Colonic mucosa (tissue), 4 donors: ENCODE measurements at places on chromosomes 5 and 9.

DNA sequence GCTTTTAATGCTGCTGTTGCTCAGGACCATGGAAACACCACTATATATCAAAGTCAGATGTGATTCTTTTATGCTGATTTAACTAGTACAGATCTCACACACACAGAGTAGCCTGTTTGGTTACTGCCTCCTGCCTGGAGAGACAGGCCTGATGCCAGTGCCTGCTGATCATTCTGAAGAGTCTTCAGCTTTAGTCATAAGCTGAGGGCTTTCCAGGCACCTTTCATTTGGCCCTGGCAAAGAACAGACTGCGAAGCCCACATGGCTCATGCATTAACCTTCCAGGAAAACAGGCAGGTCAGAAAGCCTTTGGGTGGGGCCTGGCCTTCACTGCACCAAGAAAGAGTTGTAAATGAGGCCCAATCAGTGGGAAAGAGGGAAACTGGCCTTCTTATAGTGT lies 144.7 kb downstream of the SAXO1 start:
- peak; percentile 34 for DNase-seq

DNA sequence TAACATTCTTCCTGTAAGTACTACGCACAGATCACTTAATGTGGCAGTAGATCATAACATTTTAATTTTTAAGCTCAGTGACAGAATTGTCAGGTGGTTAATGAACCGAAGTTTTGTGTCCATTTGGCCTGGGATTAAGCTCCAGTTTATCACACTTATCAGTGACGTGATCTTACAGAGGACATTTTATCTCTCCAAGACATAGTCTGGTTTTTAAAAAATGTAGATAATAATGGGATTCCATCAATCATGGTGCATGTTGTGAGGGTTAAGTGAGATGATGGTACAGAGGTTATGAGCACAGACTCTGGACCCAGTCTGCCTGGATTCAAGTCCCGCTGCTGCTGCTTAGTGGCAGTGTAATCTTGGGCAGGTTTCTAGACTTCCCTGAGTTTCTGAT lies 66.0 kb upstream of the ZFAND5 start:
- DNase-seq: no peak

DNA sequence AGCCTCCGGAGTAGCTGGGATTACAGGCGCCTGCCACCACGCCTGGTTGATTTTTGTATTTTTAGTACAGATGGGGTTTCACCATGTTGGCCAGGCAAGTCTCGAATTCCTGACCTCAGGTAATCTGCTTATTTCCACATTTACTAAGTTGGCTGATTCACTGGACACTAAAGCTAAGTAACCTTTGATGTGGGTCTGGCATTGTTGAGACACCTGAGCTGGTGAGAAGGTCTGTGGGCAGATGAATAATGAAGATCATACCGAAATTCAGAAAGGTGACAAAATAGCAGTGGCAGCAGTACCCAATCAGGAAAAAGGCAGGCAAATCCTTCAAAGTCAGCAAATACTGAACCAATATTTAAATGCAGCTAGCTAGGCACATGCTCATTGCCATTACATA lies 210.6 kb upstream of the ZNF608 start:
- DNase-seq: no peak

DNA sequence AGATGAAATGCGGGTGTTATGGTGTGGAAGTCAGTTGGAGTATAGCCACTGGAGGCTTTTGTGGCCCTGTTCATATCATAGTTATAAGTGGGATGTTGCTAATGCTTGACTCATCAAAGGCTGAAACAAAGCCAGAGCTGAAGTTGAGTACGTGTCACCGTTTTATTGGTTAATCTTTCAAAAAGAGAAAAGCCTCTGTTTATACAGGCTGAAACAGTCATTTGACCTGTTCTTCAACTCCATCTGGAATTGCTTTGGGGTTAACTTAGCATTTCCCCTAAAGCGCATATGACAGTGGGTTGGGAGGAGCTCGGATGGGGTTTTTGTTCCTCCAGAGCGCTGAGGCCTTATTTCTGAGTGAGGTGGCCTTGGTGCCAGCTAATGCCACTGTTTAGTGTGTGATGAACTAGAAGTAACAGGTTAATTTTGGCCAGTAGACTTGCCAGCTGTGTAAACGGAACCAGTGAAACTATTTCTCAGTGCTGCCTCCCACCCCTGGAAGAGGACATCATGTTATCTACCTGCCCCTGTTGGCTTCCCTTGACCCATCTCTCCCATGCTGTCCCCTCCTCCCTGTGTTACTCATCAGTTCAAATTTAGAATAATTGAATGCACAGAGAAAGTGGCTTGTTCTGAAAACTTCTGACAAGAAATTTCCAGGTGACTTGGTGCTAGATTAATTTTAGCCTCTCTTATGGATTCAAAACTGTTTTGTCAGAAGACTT lies 34.2 kb downstream of the MTAP start:
- no peak for DNase-seq

GRCh38 chr9:124130277-124131075 lies 118.9 kb downstream of the LHX2 start:
- no peak for DNase-seq

- no peak for DNase-seq
These were observed 20.1 kb downstream of the PCSK1 start for GRCh38 chr5:96412868-96413449.

- no peak for DNase-seq
These were observed 1127.5 kb downstream of the TAF11L14 start for GRCh38 chr5:18761801-18762200.

GRCh38 chr9:90966031-90966290 lies 164.3 kb downstream of the SYK start:
- DNase-seq: no peak

DNA sequence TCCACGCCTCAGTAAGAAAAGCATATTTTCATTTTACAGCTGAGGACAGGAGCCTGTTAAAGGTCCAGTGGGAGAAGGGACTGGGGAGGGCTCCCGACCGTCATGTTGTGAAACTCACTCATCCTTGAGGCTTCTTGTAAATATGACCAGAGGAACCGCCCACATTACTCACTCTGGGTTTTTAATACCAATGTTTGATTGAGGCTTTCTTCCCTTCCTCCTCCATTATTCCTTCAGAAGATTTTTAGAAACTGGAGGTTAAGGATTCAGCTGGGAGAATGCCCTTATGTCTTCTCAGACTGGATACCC lies 61.4 kb upstream of the GLRX start:
- DNase-seq: no peak

GRCh38 chr5:78601559-78602314 lies 46.8 kb downstream of the LHFPL2 start:
- no peak for DNase-seq

DNA sequence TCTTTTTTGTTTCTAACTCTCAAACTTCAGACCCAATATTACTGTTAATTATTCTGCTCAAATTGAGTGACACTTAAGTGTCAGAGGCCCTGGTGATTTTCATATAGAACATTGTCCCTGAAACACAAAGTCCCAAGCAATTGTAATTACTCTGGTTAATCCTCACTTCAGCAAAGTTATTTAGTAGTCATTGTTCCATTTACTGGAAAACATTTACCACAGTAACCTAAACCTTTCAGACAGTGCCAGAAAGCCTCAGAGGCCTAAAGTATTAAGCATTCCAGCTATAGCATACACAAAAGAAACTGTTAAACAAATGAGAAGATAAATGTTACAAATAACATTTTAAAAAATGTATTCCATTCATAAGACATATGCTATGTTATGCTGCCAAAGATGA lies 237.2 kb upstream of the CDH6 start:
- no peak for DNase-seq
